H54 (cell line): ENCODE measurements at places on chromosomes 7 and 10.
A peak's percentile ranks its signal among the peaks of the same experiment; 100 is the strongest.

- peak; percentile 99 for DNase-seq
These were observed 9.8 kb downstream of the LFNG start for GRCh38 chr7:2529161-2530070.

GRCh38 chr7:124428781-124429180 lies 336.8 kb downstream of the GPR37 start:
- no peak for DNase-seq

- peak; percentile 59 for DNase-seq
These were observed 26.3 kb downstream of the SAMD8 start for GRCh38 chr10:75137533-75138438.

- no peak for DNase-seq
These were observed 175.9 kb downstream of the BAMBI start for GRCh38 chr10:28853195-28853594.

DNA sequence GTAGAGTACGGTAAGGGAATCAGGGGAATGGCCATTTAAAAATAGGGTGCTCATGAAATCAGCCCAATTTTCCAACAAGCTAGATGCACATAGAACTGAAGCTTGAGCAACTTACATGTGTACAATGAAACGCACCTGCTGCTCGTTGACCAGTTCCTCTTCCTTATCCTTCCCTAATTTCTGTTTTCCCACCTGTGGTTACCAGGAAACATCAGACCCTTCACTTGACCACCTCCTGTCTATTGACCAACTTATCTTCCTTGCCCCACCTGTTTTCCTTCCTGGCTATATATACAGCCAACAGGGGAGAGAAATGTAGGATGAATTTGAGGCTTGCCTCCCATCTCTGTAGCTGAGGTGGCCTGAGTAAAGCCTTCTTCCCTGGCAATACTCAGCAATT lies 37.8 kb upstream of the RAPGEF5 start:
- DNase-seq: no peak

DNA sequence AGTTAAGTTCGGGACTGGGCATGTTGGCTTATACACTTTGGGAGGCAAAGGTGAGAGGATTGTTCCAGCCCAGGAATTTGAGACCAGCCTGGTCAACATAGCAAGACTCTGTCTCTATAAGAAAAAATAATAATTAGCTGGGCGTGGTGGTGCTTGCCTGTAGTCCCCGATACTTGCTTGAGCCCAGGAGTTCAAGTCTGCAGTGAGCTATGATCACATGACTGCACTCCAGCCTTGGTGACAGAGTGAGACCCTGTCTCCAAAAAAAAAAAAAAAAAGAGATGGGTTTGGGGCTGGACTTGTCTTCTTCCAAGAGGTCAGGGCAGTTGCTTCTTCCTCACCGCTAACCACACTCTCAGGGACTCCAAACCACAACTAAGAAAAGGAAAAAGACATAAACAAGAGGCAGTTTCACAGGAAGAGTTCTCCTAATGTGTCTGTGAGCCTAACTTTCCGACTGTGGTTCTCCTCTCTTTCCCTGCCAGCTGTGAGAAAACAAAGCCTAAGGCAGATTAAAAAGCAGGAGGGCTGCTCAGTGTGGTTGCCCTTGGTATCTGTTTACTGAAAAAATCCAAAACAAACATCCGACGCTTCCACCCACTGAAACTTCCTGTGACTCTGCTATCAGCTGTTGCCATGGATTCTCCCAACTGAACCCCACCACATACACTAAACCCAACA lies 2.4 kb upstream of the SERPINE1 start:
- no peak for DNase-seq

DNA sequence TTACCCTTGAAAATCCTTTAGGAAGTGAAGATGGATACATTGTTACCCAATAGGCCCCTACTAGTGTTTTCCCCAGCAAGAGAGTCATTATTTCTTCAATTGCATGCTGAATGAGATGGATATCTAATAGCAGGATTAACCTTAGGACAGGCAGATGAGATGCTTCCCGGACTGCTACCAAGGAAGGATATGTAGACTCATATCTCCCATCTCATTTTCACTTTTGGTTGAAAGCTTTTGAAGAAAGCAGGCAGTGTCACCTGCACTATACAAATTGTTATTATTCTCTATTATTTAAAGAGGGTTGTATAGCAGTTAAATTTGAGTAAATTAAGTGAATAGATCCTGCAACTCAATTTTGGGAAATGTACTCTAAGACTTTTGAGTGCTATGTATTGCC lies 17.0 kb upstream of the ARHGAP21 start:
- no peak for DNase-seq

DNA sequence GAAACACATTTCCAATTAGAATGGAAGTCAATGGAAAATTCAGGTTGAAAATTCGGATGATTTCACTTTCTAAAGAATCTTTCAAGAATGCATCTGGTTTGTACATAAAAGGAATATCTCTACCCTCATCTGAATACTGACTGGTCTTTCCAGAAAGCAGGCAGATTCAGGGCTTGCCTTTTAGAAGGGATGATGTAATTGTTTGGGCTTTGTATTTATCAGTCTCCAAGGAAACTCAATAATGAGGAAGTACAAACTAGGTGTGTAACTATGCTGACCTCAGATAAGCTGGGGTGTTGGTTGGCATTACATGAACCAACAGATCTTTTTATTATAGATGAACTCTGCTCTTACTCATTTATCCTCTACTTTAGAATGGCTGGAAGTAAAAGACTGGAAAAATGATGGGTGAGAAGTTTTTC lies 24.1 kb downstream of the PDLIM1 start:
- peak; percentile 60 for DNase-seq

DNA sequence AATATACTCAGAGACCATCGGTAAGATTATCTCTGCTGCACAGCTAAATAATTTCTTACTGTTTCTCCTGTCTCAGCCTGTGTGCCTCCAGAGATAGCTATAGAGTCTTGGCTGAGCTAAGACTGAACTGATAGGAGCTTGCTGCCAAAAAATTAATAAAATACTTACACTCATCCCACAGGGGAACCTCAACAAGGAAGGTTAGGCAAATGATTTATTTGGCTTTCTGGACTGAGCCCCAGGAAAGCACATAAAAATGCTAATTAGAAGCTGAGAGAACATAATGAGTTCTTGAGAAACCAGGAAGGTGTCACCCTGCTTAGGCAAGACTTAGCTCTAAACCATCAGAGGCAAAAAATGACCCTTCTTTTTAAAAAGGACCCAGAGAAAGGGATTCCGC lies 534.5 kb downstream of the TNS3 start:
- DNase-seq: no peak

- no peak for DNase-seq
These were observed 49.6 kb upstream of the UBN2 start for GRCh38 chr7:139181404-139181803.

GRCh38 chr10:130801784-130802183 lies 509.7 kb downstream of the TCERG1L start:
- DNase-seq: no peak

GRCh38 chr7:15669443-15670090 lies 16.9 kb downstream of the MEOX2 start:
- DNase-seq: no peak

DNA sequence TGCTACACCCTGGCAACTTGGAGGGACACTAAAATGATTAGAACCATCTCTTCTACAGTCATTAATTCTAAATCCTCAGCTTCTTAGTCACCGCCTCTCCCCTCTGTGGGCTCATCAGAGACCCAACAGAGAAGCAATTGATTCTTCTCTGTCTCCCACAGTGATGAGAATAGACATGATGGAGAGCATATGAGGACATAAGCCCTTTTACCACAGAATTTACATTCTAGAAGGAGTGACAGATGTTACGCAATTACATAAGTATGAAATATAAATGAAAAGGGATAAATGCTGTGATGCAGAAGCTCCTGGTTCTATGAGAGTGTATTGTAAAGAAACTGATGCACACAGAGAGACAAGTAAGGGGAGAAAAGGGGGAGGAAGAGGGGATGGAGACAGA lies 18.1 kb upstream of the ABCB5 start:
- no peak for DNase-seq

- no peak for DNase-seq
These were observed 105.9 kb upstream of the ARID5B start for GRCh38 chr10:61795551-61795950.

- DNase-seq: no peak
These were observed 110.8 kb downstream of the PDGFA start for GRCh38 chr7:408751-409311.

GRCh38 chr7:106219170-106219569 lies 65.6 kb downstream of the NAMPT start:
- no peak for DNase-seq

DNA sequence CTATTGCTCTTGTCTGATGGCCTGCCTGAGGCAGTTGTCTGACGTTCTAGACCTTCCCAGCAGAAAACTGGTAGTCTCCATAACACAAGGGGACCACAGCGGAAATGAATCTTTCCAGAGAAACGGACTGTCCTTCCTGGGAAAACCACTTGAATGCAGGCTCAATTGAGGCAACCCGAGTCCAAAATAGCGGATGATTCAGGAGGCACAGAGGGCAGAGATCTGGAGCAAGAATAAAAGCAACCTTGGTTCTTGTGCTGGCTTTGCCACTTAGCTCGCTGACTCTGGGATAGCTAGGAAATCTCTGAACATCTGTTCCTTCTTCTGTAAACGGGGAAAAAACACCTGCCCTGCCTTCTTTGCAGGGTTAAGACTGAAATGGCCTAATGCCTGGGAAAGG lies 178.8 kb downstream of the NEURL1 start:
- DNase-seq: no peak

GRCh38 chr10:102564209-102564834 lies 60.5 kb downstream of the SUFU start:
- no peak for DNase-seq

DNA sequence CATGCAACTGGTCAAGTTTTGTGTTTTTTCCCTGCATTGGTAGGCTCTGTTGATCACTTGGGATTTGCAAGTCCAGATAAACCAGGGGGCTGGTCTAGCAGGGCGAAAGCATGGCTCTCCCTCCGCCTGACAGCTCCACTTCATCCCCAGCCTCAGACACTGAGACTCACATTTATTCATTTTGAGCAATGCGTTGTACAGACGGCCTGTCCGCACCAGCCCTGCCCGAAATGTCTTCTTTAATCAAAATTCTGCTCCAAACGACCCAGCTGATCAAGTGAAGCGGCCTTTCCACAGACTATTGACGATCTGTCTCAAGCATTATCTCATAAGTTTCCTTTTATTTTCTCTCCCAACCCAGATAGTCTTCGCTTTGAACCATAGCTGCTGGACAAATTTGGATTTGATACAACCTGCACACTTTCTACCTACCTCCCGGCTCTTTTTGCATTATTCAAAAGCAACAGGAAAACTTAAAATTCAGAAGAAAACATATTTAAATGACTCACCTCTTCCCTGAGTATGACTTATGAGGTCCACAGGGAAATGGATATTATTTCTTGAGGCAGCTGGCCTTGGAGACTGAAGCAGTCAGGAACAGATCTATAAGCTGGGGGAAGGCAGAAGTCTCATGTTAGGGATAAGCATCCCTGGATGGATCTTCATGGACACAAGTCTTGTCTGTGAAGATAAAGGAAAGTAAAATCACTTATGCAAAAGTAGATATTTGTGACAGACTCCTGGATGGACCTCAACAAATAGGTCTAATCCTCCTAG lies 498.9 kb upstream of the MGMT start:
- no peak for DNase-seq

- DNase-seq: no peak
These were observed 2.0 kb upstream of the HEPACAM2 start for GRCh38 chr7:93228302-93228701.

DNA sequence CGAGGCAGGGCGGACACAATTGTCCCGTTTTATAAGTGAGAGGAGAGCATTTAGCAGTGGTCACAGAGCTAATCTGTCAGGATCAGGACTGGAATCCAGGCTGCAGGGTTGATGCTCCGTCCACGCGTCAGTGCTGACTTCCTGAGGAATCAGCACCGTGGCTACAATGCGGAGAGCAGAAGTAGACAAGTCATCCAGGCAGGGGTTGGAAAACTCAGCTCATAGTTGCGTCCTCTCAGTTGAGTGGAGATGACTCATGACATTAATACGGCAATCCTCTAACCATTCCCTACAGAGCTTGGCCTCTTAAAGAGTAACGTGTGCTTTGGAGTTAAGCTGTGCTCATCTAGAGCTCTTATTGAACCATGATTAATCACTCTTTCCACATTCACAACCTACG lies 17.1 kb upstream of the HTR5A start:
- DNase-seq: peak; percentile 43

DNA sequence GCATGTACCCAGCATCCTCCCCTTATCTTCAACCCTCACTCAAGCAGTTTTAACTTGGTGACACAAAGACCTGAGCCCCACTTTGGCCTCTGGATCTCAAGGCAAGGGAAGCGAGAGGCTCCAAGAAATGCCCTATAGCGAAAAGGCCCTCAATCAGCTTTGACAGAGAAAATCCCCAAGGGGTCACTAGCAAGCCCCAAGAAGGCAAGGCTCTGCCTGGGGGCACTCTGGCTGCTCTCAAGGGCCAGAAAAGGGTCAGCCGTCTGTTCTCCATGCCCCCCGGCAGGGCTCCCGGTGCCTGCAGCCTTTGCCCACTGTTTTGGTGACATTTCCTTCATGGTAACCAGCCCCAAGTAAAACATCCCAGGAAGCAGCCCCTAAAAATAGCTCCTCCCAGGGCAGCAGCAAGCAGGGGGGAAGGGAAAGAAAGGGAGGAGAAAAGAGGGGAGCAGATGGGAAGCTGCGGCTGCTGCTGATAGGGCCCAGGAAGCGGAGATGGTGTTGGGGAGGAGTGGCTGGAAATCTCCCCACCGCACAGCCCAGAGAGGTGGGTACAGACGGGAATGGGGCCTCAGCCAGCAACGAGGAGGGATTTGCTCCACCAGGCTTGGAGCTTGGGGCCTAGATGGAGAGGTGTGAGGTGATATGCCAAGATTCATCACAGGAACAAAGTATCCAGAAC lies 7.1 kb downstream of the CAMK2G start:
- no peak for DNase-seq

GRCh38 chr7:55641273-55641691 lies 69.0 kb upstream of the VOPP1 start:
- DNase-seq: peak; percentile 75

DNA sequence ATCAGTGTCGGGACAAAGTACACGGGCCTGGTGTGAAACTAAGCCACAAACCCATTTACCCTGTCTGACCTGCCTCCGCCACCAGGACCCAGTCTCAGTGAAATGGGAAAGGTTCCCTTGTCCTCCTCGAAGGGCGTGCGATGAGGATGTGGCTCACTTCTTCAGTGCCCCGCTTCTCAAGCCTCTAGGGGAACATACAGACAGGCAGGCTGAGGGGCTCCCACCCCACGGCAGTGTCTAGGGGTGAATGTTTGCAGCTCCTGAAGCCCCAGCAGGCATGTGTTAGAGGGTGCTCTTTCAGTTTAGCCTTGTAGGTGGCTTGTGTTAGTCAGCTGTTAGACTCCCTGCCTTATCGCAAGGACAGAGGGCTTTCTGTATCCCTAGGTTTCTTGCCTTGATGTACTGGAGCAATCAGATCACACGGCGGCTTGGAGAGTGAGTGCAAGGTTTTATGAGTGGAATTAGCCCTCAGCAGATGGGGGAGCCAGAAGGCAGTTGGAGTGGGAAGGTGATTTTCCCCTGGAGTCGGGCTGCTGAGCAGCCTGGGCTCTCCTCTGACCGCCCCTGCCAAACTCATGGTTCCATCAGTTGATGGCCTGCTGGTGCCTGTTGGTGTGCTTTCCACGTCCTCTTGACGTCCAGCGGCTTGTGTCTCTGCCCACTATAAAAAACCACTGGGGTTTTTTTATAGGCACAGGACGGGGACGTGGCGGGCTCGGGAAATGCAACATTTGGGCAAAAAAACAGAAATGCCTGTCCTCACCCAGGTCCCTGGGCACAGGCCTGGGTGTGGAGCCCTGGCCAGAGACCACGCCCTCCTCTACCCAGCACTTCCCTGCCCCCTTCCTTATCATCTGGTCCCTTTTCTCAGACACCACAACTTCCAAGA lies 759 bp downstream of the NUDT1 start:
- DNase-seq: peak; percentile 65
